Right atrium auricular region (tissue), 2 donors: ENCODE measurements at places on chromosomes 7 and 10.
A peak's percentile ranks its signal among the peaks of the same experiment; 100 is the strongest.

- peaks cover 6% of the 10 kb centered on the region for H3K4me1 ChIP-seq
- no peaks in the 10 kb centered on the region for H3K27me3 ChIP-seq
- H3K36me3 ChIP-seq: no peaks in the 10 kb centered on the region
- no peak overlapping the region for H3K4me3 ChIP-seq
- no peak for DNase-seq
- no peak overlapping the region for H3K27ac ChIP-seq
Measured at GRCh38 chr7:3953133-3953532, 652.1 kb downstream of the SDK1 start.

- H3K36me3 ChIP-seq: no peaks in the 10 kb centered on the region
- peak overlapping the region; percentile 82 for H3K27ac ChIP-seq
- H3K4me1 ChIP-seq: no peaks in the 10 kb centered on the region
- H3K27me3 ChIP-seq: no peaks in the 10 kb centered on the region
- no peak for DNase-seq
- H3K4me3 ChIP-seq: no peak overlapping the region
Measured at GRCh38 chr7:139673230-139673629, 104.6 kb downstream of the HIPK2 start.

DNA sequence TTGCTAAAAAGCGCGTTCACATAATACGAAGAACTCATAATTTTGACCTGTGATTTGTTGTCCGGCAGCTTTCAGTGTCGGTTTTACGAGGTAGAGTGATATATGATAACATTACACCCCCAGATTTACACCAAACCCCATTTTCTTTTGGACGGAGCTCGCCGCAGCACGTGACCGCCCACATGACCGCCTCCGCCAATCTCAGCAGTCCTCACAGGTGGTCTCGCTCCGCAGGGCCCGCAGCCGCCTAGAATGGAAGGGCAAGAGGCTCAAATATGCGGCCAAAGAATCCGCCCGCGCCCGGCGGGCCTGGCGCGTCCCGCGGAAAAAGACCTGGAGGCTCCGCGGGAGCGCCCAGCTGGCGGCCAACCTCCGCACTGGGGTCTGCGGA is at the start of gene HOXA7:
Gene HOXA7 (minus strand): TSS at position 168 of the 391 bp plus-strand sequence. CDS start 130 bp downstream, at position 38.
- no peaks in the 10 kb centered on the region for H3K36me3 ChIP-seq
- H3K27me3 ChIP-seq: peaks cover 88% of the 10 kb centered on the region
- H3K27ac ChIP-seq: no peak within 1 kb of the TSS
- H3K4me3 ChIP-seq: no peak within 1 kb of the TSS

GRCh38 chr7:935164-935873 is 19.2 kb downstream of the ADAP1 start:
- H3K27ac ChIP-seq: no peak overlapping the region
- no peaks in the 10 kb centered on the region for H3K4me1 ChIP-seq
- no peaks in the 10 kb centered on the region for H3K36me3 ChIP-seq
- no peak overlapping the region for H3K4me3 ChIP-seq
- no peak for DNase-seq

- H3K4me3 ChIP-seq: no peak overlapping the region
- H3K4me1 ChIP-seq: no peaks in the 10 kb centered on the region
- no peak overlapping the region for H3K27ac ChIP-seq
- no peak for DNase-seq
- H3K27me3 ChIP-seq: no peaks in the 10 kb centered on the region
Measured at GRCh38 chr10:61225939-61226338, 227.2 kb downstream of the TMEM26 start.

- DNase-seq: no peak
- H3K27ac ChIP-seq: no peak overlapping the region
- no peaks in the 10 kb centered on the region for H3K27me3 ChIP-seq
- H3K36me3 ChIP-seq: no peaks in the 10 kb centered on the region
Measured at GRCh38 chr7:132942701-132943100, 139.2 kb downstream of the CHCHD3 start.

DNA sequence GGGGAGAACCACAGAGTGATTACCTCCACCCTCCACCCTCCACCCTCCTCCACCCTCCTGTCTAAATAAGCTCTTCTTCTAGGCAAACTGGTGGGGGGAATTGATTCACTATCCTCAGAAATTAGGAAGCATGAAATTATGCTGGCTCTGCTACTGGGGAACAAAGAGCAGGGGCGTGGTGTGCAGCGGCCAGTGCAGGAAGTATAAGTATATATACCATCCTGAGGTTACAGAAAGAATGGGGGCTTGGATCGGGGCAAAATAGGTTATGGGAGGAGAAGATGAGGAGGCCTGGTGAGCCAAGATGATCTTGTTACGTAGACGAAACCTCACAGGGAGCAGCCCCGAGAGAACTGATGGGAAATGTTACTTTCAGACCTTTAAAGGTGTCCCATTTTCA is 49.1 kb downstream of the SYPL1 start:
- H3K4me3 ChIP-seq: no peak overlapping the region
- peaks cover 23% of the 10 kb centered on the region for H3K4me1 ChIP-seq
- H3K27me3 ChIP-seq: no peaks in the 10 kb centered on the region
- peak; percentile 18 for DNase-seq

GRCh38 chr7:64602086-64602485 is 39.2 kb upstream of the ZNF680 start:
- no peak overlapping the region for H3K27ac ChIP-seq
- H3K4me1 ChIP-seq: no peaks in the 10 kb centered on the region
- DNase-seq: no peak
- no peaks in the 10 kb centered on the region for H3K27me3 ChIP-seq
- no peaks in the 10 kb centered on the region for H3K36me3 ChIP-seq
- H3K4me3 ChIP-seq: no peak overlapping the region

DNA sequence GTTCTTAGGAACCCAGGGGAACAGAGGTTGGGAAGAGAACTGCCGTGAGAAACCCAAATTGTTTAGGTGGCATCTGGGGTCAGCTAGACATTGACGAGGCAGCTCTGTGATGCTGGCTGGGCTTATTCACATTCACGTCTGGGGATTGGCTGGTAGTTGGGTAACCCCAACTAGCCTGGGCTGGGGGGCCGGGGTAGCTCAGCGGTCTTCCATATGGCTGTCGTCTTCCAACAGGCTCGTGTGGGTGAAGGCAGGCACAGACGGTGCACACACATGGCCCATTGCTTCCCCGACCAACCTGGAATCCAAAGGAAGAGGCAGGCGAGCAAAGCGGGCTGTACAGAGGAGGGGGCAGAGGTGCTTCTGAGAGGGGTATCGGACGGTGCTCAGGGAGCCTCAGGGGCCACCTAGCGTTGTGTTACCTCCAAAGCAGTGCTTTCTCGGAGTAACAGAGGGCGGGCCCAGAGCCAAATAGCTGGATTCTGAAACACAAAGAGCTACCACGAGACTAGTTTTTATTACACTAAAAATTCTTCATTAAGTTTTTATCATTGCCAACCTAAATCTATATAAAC is 34.5 kb downstream of the MKI67 start:
- H3K36me3 ChIP-seq: no peaks in the 10 kb centered on the region
- H3K27me3 ChIP-seq: no peaks in the 10 kb centered on the region
- no peaks in the 10 kb centered on the region for H3K4me1 ChIP-seq

DNA sequence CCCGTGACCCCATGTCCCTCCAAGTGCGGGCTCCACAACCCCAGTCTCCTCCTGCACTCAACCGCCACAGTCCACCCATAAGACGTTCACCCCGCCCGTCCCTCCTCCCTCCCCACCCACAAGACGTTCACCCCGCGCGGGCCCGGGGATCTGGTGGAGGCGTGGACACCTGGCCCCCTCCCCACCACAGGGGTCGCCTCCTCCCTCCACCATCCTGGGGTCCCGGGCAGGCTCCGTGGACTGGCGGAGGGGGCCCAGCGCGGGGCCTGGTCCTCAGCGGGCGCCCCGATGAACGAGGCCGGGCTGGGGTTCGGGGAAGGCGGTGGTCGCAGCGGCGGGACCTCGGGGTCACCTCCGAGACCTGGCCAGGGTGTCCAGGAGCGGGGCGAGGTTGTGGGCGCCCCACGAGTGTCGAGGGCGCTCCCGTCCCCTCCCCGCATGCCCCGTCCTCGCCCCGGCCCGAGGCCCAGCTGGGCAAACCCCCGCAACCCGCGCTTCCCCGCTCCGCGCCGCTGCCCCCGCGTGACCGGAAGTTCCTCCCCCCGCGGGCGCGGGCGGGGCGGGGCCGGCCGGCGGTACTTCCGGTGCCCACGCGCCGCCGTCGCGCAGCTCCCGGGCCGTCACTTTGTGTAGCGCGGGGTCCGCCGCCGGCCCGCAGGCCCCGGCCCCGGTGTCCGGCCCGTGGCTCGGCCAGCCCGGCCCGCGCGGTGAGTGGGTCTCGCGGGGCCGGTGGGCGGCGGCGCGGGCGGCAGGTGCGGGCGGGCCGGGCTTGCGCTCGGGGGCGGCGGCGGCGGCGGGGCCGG is at the start of gene ZNF316:
Gene ZNF316 (plus strand): TSS at position 578 of the 803 bp plus-strand sequence. CDS start 5,092 bp downstream, outside the sequence.
- peaks cover 9% of the 10 kb centered on the region for H3K36me3 ChIP-seq
- peak within 1 kb of the TSS; percentile 91 for H3K4me3 ChIP-seq
- no peak for DNase-seq
- no peaks in the 10 kb centered on the region for H3K4me1 ChIP-seq
- H3K27ac ChIP-seq: peak within 1 kb of the TSS; percentile 79
- no peaks in the 10 kb centered on the region for H3K27me3 ChIP-seq

- no peak overlapping the region for H3K4me3 ChIP-seq
- no peaks in the 10 kb centered on the region for H3K4me1 ChIP-seq
- no peak for DNase-seq
- H3K27me3 ChIP-seq: no peaks in the 10 kb centered on the region
- H3K27ac ChIP-seq: no peak overlapping the region
Measured at GRCh38 chr7:72394016-72394415, 18.1 kb downstream of the CALN1 start.

DNA sequence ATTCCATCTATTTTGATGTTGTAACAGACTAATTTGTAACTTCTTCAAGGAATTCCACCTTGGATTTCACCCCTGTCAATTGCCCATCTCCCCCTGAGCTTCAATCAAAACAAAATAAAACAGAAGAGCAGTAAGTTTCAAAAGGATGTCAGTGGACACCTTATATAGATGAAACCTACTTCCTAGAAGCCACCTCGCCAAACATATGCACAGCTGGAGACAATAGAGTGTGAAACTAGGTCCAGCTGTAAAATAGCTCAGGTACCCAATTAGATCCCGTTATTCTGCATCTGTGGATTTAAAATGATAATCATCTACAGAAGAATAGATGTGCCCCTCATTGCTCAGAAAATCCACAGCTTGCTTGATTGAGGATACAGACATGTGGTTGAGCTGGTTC is 598.6 kb downstream of the SH2D4B start:
- no peak overlapping the region for H3K4me3 ChIP-seq
- no peaks in the 10 kb centered on the region for H3K27me3 ChIP-seq
- H3K27ac ChIP-seq: no peak overlapping the region
- DNase-seq: no peak
- no peaks in the 10 kb centered on the region for H3K4me1 ChIP-seq

- DNase-seq: no peak
- peaks cover 16% of the 10 kb centered on the region for H3K4me1 ChIP-seq
- peak overlapping the region; percentile 3 for H3K4me3 ChIP-seq
- no peak overlapping the region for H3K27ac ChIP-seq
Measured at GRCh38 chr7:27251652-27252590, 9.3 kb downstream of the EVX1 start.

GRCh38 chr7:127256041-127256725 is 3.4 kb upstream of the GRM8 start:
- no peak for DNase-seq
- no peaks in the 10 kb centered on the region for H3K36me3 ChIP-seq
- peaks cover 15% of the 10 kb centered on the region for H3K4me1 ChIP-seq
- H3K4me3 ChIP-seq: no peak overlapping the region
- H3K27ac ChIP-seq: no peak overlapping the region

- no peak overlapping the region for H3K4me3 ChIP-seq
- no peaks in the 10 kb centered on the region for H3K36me3 ChIP-seq
- H3K4me1 ChIP-seq: no peaks in the 10 kb centered on the region
- H3K27ac ChIP-seq: no peak overlapping the region
Measured at GRCh38 chr7:126689037-126689436, 563.7 kb downstream of the GRM8 start.

DNA sequence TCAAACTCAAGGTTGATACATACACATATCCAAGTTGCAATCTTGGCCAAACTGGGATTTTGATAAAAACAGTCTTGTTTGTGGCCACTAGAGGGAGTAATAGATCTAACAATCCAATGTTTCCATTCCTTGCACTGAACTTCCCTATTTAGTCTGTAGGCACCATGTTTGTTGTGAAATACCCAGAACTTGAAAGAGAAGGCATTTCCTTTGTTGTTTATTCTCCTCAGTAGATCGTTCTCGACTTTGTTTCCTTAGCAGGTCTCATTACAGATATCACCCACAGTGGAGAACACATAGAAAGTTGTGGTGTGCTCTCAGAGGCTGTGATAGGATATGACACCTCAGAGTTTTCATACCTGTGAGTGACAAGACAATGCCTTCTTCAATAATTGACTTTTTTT is 70.3 kb upstream of the MXI1 start:
- no peak overlapping the region for H3K4me3 ChIP-seq
- H3K4me1 ChIP-seq: peaks cover 19% of the 10 kb centered on the region
- no peak for DNase-seq

DNA sequence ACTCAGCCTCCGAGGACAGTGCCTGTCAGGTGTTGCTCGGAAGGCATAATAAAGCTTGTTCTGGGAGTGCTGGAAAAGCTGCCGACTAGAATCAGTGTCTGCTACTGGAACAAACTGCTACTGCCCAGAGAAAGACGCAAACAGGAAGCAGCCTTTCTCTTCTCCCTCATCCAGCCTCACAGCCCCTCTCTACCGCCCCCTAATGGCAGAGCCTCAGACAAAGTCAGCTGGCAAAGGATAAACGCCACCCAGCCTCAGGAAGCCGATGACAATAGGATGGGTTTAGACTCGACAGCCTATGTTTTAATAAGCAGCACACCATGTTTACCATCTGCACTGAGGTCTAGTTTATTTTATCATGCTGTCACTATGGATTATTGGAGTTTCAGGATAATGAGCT is 169.5 kb upstream of the LYZL1 start:
- no peak for DNase-seq
- no peak overlapping the region for H3K4me3 ChIP-seq
- no peaks in the 10 kb centered on the region for H3K36me3 ChIP-seq
- no peak overlapping the region for H3K27ac ChIP-seq

DNA sequence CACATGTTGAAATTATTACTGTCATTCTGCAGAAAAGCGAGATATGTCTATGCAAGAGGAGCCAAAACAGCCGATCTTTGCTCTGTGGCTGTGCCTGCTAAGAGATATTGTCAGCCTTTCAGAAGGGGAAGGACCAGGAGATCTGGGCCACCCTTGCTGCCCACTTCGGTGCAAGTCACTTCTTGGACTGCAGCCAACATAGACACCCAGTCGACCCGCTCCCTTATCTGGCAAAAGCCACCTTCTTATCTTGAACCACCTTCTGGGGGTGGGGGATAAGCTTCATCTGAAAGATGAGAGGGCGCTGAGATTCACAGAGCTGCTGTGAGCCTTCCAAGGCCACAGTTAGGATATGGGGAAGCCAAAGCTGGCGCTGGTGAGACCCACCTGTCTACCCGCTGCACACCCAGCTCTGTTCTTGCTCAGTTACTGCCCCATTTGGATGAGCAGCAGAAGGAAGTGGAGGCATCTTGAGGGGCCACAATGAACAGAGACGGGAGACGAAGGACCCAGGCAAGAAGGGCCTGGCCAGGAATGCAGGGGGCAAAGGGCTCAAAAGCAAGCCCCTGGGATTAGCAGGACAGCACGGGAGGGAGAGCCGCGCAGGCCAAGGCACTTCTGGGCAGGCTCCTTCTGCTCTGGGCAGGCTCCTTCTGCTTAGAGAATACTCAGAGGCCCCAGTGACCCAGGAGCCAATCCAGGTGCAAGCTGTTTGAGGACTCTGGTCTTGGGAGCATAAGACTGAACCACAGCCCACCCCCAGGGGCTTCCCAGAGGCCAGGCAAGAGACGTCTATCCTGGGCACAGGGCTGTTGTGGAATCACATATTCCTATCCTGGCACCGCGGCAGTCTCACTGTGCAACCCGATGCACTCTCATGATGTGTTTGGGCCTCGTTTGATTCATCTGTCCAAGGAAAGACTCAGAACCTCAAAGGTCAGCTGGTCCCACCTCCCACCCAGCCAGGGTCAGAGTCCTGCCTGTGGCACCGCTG is 38.4 kb upstream of the NPFFR1 start:
- H3K36me3 ChIP-seq: no peaks in the 10 kb centered on the region
- H3K4me1 ChIP-seq: no peaks in the 10 kb centered on the region
- no peak for DNase-seq
- no peaks in the 10 kb centered on the region for H3K27me3 ChIP-seq
